Aorta (tissue), 5 donors: ENCODE measurements at places on chromosomes 12 and 14. TPM values are rescaled to one million over a fixed set of nuclear protein-coding genes. Genes with fewer than 3 reads are reported as not detected.
A peak's percentile ranks its signal among the peaks of the same experiment; 100 is the strongest.

DNA sequence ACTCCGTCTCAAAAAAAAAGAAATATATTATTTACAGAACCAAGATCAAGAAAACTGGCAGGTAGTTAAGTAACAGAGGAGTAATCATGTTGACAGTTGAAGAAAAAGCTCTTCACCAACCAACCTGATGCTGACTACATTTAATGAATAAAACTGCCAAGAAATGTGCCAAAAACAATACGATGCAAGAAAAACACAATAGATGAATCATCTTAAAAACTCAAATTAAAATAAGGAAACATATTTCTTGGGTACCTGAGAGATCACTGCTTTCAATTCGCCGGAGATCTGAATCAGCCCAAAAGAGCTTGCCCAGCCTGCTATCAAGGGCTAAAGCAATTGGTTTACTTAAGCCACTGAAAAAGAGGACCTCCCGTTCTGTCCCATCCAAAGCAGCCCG lies 76.4 kb downstream of the BCL2L14 start:
- DNase-seq = no peak

- DNase-seq = no peak
These were observed 702.7 kb downstream of the TMTC2 start for GRCh38 chr12:83389237-83389996.

DNA sequence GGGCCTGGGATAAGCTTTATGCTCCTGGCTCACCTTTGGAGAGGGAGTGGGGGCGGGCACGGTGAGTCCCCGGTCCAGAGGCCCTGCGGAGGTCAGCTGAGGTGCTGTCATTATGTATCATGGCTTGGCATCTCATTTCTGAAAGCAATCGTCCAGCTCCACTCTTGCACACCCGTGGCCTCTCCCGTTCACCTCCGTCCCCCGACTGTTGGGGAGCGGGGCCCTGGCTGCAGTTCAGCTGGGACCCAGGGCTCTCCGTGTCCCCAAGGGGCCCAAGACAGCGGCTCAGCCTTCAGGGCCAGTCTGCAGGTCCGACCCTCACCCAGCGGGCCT lies 10.6 kb downstream of the BMP4 start:
- no peak for DNase-seq

DNA sequence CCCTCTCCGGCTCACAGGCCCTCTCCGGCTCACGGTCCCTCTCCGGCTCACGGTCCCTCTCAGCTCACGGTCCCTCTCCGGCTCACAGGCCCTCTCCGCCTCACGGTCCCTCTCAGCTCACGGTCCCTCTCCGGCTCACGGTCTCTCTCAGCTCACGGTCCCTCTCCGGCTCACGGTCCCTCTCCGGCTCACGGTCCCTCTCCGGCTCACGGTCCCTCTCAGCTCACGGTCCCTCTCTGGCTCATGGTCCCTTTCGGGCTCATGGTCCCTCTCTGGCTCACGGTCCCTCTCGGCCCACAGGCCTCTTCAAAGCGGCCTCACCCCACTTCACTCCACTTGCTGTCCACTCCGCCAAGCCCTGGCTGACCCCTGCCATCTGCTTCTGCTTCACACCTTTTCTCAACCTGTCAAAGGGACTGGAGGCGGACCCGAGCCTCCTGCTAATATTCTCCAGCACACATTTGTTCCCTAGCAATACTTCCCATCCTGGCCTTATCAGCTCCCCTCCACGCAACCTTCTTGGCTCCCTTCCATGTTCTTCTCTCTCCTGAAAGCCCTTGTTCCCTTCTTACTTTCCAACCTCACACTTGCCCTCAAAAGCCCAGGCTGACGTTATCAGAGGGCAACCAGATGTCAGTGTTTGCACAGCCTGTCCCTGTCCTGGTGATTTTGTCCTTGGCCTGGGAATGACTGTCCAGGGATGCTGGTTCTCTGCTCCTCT lies 176.7 kb downstream of the CALM1 start:
- DNase-seq = no peak

DNA sequence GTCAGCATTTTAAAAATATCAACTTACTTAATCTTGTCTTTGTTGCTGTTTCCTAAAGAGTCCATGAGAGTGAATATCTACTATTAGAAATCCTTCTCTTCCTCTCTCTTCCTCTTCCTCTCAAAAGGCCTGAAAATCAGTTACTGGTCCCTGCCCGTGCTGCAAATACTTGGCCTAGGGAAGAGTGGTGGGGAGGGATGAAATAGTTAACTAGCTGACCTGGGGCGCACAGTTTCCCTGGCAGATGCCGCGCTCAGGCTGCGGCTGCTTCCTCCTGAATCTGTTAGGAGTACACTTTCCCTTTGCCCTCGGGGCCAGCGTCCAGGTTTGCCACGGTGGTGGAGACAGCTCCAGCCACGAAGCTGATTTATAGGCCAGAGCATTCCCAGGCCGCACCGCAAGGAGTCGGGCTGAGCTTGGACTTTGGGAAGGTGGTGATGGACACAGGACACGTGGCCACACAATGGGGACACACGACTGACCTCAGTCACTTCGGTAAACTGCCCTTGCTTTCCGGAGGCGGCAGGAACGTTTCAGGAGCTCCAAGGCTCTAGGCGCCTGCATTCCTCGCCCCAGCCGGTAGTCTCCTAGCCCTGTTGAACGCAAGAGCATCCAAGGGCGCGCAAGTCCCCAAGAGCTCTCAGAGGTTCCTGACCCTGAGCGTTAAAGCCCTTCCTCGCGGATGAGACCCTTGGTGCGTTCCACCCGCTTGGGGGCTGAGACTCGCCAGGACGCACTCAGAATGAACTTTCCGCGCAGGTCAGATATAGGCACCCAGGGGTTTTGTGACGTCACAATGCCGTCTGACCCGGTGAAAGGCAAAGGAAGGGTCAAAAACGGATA lies 7.1 kb upstream of the ASCL1 start:
- DNase-seq = no peak

GRCh38 chr12:12443431-12443878 lies 86.6 kb downstream of the BORCS5 start:
- peak; percentile 81 for DNase-seq

DNA sequence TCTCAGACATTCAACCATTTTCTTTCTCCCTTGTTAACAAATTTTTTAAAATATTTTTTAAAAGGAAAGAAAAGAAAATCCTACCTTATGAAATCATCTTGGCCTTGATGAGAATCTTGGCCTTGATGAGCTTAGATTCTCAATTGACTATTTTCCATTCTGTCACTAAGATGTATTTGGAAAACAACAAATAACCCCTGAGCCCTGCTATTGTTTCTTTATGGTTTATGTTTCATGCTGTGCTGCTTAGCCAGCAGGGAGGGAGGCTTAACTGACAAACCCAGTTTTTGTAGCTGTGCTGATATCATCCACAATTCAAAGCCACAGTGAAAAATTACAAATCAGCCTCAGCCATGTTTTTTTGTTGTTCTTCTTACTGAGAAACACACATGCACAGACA lies 404.1 kb downstream of the RAD51B start:
- no peak for DNase-seq

GRCh38 chr12:130795906-130796305 lies 43.1 kb downstream of the STX2 start:
- no peak for DNase-seq

CPNE6 gene
- polyA plus RNA-seq = 0.25 TPM

RPL10L gene
- polyA plus RNA-seq = not detected

TCL1B gene
- polyA plus RNA-seq = not detected

ANO6 gene
- polyA plus RNA-seq = 16.0 TPM

DPPA3 gene
- not detected for polyA plus RNA-seq

RERGL gene
- polyA plus RNA-seq = 3.5 TPM

TDP1 gene
- 3.5 TPM for polyA plus RNA-seq
